Retinal pigment epithelial cell (primary cell): ENCODE measurements at places on chromosomes 12 and 14.

GRCh38 chr12:20342111-20342510 lies 26.2 kb upstream of the PDE3A start:
- DNase-seq = no peak

DNA sequence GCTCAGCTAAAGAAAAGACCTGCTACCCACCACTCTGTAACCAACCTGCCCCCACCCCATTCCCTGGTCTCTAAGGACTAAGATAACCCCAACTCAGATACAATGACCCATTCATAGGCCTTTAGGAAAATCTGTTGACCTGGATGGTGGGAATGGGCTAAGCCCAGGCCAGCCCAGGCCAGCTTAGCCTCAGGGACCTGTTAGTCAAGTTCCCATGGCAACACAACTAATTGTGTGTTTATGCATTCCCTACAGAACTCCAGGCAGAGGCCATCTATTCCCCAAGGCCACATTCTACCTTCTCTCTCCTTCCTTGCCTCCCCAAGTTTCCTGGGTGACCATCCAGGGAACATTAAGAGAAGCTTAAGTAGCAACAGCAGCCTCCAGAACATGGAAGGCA lies 16.1 kb upstream of the KRT8 start:
- DNase-seq = no peak

GRCh38 chr12:76031081-76031413 lies 529 bp downstream of the PHLDA1 start:
- DNase-seq = no peak

GRCh38 chr14:91227183-91227628 lies 17.3 kb downstream of the GPR68 start:
- DNase-seq = no peak

GRCh38 chr12:28217805-28218204 lies 27.5 kb downstream of the CCDC91 start:
- no peak for DNase-seq

GRCh38 chr12:112932485-112933128 lies 5.7 kb upstream of the OAS3 start:
- DNase-seq = no peak

DNA sequence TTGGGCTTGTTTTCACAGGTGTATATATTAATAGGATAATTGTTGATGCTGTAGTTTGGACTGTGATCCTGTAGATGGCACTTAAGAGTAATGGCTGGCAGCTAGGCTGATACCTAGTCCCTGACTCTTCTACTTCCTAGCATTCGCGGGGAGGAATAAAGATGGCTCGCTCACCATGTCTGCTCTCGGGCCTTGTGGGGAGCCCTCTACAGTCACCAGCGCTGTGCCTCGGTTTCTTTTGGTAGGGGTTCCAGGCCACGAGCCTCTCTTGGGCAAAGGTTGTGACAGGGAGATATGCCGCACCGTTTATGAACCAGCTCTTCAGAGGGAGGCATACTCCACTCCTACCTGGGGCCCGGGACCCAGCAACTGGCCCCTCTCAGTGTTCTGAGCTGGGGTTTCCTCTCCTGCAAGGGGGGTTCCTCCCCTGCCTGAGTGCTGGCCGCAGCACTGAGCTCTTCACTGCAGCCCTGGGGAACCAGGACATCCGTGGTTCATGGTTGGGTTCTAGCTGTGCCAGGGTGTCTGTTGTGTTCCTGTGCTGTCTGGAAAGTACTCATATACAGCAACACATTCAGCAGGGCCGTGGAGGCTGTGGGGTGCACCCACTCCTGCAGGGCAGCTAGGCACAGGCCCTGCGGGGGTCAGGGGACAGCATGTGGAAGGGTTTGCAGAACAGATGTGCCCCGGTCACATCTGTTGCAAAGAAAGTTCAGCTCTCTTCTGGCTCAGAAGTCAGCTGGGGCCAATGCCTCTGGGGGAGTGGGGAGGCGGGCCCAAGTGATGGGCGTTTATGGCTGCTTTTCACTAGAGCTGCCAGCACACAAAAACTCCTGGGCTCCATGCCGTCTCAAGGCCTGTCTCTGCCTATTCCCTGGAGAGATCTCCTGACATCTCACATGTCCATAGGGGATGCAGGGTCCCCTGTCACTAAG lies 147.9 kb downstream of the PPFIA2 start:
- DNase-seq = no peak

DNA sequence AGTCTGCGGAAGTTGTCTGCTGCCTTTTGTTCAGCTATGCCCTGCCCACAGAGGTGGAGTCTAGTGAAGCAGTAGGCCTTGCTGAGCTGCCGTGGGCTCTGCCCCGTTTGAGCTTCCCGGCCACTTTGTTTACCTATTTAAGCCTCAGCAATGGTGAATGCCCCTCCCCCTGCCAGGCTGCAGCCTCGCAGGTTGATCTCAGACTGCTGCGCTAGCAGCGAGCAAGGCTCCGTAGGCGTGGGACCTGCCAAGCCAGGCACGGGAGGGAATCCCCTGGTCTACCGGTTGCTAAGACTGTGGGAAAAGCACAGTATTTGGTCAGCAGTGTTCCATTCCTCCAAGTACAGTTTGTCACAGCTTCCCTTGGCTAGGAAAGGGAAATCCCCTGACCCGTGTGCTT lies 143.6 kb downstream of the DYRK2 start:
- DNase-seq = no peak

- no peak for DNase-seq
Measured at GRCh38 chr14:50812180-50812579, 18.8 kb downstream of the NIN start.

DNA sequence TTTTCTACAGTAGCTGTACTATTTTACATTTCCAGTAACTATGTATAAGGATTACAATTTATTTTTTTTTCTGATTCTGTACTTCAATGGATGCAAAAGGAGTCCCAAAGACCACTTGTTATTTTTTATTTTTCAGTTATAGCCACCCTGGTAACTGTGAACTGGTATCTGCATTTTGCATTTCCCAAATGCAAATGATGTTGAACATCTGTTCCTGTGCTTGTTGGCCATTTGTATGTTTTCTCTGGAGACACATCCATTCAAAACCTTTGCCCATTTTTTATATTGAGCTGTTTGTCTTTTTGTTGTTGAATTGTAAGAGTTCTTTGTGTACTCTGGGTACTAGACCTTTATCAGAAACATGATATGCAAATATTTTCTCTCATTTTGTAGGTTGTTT lies 485.6 kb downstream of the LRIG3 start:
- DNase-seq = no peak

- DNase-seq = no peak
Measured at GRCh38 chr12:119343130-119343529, 8.6 kb downstream of the CCDC60 start.

DNA sequence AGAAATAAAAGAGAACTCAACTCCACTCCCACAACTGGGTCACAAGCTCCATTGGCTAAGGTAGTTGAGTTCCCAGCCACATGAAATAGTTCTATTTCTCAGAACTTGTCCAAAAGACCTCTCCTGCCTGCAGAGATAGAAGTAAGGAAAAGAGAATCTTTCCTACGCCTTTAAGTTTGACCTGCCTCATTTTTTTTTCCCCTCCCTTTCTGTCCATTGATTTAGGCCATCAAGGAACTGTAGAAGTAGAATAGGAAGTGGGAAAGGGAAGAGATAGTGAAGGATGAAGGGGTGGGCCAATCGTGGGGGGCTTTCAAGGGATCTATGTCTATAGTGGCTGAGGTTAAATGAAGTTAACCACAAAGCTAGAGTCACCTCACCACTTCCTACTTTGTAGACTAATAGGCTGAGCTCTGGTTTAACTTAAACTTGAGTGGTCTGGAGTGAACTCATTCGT lies 13.9 kb upstream of the NUDT4 start:
- DNase-seq = no peak

DNA sequence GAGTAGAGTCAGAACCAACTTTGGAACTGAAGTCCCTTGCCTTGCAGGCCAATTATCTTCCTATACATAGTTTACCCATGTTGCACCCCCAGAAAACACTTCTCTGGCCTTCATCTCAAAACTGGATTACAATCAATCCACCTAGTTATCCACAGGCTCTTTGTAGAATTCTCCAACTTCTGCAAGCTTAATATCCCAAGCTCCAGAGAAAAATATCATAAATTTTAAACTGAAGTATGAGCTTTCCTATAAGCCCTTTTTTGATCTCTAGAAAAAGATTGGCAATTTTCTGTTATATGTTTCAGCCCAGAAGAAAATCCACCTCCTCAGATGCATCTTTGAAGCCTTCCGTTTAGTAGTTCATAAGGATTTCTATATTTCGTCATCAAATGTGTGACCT lies 553.4 kb downstream of the SNAPC1 start:
- no peak for DNase-seq

DNA sequence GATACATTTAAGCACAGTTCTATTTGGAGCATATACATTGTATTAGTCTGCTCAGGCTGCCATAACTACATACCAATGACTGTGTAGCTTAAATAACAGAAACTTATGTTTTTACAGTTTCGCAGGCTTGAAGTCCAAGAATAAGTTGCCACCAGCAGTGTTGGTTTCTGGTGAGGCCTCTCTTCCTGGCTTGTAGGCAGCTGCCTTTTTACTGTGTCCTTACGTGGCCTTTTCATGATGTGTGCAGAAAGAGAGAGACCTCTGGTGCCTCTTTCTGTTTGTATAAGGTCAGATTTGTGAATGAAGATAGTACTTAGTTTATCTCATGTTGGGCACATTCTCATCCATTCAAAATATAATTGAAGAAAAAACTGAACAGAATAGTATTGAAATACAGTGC lies 636.6 kb downstream of the FLRT2 start:
- no peak for DNase-seq

- no peak for DNase-seq
Measured at GRCh38 chr12:50625029-50625925, 120.5 kb downstream of the DIP2B start.

DNA sequence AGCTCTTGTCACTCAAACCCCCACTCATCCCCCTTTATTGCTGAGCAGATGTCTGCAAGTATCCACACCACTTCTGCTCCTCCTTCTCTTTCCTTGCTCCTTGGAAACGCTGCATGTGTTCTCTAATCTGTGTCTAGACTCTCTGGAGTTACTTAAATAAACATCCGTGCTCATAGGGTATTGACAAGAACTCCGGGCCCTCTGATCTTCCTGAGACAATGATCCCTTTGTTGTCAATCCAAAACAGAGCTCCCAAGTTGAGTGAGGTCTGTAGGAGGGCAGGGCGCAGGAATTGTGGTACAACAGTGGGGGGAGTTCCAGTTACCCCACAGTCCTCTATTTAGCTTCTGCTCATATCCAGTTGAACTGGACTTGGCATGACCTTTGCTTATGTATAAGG lies 489.0 kb downstream of the SNAPC1 start:
- no peak for DNase-seq

GRCh38 chr14:90450667-90451066 lies 53.8 kb downstream of the CALM1 start:
- no peak for DNase-seq

DNA sequence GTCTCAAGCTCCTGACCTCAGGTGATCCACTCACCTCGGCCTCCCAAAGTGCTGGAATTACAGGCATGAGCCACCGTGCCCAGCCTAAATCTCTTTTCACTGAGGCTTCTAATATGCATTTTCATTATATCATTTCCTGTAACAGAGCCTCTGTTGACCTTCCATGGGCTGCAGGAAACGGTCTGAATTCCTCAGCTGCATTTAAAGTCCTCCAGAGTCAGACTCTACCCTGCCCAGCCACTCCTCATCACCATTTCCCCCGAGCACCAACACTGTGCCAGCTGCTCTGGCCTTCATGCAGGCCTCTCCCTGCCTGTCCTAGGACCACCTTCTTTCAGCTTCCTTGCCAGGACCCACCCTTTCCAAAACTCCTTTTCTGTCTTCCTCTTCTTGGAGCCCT lies 9.8 kb upstream of the NFKBIA start:
- DNase-seq = no peak

DNA sequence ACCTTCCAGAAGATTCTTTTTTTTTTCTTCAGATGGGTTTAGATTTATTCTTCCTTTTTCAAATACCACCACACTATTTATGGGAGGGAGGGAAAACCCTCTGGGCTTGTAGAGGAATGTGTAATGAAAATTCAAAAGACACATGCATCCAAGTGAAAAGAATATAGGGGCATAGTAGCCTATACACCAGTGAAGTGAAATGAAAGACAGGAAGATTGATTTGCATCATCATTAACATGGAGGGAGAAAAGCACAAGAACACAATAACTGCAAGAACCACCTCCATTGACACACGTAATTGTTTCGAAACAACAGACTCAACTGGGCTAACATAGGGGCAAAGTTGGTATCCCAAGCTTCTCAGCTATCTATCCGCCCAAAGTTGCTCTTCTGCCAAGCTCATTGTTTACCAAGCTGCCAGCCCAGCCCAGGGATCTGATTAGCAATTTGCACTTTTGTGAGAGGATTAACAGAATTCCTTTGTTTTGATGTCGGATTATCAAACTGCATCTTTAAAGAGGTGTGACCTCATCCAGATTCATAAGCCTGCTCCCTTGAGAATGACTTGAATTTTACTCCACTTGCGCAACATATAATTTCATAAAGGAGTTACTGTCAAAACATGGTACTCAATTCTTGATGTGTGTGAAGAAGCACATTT lies 430.5 kb upstream of the SOX5 start:
- peak; percentile 77 for DNase-seq

GRCh38 chr12:49033611-49034285 lies 15.2 kb upstream of the PRKAG1 start:
- no peak for DNase-seq

- no peak for DNase-seq
Measured at GRCh38 chr12:9809866-9810265, 17.4 kb upstream of the KLRF1 start.

DNA sequence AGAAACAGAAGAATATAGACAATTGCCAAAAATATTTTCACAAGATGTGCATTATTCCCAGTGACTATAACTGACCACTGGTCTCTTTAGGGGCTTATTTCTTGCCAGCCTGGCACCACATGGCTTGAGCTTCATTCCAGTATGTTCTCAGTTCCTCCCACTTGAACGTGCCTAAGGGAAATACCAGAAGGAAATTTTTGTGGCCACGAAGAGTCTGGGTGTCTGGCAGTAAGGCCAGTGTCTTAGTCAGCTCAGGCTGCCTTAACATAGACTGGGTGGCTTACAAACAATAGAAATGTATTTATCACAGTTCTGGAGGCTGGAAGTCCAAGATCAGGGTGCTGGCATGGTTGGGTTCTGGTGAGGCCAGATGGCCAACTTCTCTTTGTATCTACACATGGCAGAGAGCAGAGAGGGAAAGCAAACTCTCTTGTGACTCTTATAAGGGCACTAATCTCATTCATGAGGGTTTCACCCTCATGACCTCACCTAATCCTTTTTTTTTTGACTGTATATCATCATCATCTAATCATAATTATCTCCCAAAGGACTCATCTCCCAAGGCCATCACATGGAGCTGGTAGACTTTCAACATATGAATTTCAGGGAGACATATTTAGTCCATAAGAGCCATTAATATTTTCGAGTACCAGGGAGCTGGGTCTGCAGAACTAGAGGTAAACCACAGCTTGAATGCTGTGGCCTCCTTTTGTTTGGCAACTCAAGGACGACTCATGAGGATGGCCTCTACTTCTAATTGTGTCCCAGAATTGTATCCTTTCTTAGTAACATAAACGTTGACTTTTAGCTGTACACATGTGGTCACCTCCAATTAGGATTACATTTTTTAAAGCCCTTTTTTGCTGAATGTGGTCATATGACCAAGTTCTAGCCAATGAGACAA lies 5.1 kb upstream of the SMOC1 start:
- no peak for DNase-seq

- no peak for DNase-seq
Measured at GRCh38 chr12:42810006-42810405, 220.5 kb upstream of the PRICKLE1 start.
